ENCODE measurements at places on chromosomes 11 and 22. TPM values are rescaled to one million over a fixed set of nuclear protein-coding genes. Genes with fewer than 3 reads are reported as not detected.

KCNK4 gene
- total RNA-seq, result 1.2 TPM

GRCh38 chr11:22558664-22559063 lies 67.0 kb downstream of the FANCF start:
- DNase-seq, result no peak

DNA sequence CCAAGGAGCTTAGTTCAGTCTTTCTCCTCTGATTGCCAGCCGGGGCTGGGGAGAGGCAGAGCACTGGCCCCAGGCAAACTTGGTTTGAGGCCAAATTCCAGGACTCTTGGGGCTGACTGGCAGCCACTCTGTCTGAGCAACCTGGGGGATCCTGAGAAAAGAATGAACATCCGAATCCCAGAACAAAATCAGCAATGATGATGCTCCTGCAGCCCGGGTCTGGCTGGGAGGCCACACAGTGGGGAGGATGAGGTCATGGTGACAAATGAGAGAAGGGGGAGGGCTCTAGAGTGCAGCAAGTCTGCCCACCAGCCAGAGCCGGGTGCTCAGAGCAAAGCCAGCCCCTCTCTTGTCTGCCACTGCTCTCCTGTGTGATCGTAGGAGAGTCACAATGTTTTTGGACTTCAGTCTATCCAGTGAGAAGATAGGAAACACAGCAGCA lies 71.8 kb upstream of the PAX6 start:
- DNase-seq, result peak; percentile 32

- no peak for DNase-seq
These were observed 47.1 kb downstream of the PISD start for GRCh38 chr22:31614781-31615490.

Data from PC-3 (cell line).